Non-pigmented ciliary epithelial cell (primary cell): ENCODE measurements at places on chromosomes 1 and 21.

DNA sequence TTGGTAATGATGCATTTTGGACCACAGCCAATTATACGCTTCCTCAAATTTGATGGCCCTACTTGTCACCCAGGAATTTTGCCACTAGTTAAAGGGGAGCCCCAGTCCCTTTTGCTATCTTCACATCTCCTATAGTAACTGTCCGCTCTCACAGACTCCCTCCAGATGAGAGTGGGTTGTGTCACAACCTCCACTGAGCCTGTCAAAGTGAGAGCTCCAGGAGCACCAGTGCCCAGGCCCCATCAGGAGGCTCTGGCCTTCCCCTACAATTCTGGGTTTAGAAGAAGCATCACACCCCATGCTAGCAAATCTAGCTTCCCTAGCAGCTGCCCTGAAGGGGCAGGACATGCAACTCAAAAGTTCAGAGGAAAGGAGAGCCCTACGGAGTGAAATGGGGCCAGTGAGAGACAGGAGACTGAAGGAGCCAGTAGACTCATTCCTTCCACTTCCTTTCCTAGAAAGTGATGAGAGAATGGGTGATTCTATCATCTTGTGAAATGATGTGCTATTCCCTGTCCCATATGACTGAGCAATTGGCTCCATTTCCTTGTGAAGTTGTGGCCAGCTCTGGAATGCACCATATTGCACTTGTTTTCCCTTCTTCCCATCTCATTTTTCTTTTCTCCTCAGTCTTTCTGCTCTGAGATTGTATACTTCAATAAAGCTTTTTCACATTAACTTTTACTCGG, 541.3 kb downstream of the DPYD start:
- no peak for DNase-seq

GRCh38 chr1:198157847-198158725, 1.3 kb downstream of the NEK7 start:
- no peak for DNase-seq

DNA sequence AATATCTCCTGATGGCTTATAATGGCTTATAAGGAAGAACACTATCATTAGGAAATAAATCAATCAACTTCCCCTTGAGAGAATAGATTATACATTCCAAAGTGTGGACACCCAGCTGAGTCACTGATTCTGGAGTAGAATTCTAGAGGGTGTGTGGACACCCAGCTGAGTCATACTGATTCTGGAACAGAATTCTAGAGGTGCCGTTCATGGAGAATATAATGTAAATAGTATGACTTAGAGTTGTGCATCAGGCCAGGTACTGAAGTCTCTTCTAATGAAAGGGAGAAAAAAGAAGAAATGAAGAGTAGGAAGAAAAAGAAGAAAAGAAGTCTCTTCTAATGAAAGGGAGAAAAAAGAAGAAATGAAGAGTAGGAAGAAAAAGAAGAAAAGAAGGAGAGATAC, 2.4 kb upstream of the USP33 start:
- DNase-seq: peak; percentile 47

GRCh38 chr1:159007726-159008125, 2.0 kb upstream of the IFI16 start:
- no peak for DNase-seq

DNA sequence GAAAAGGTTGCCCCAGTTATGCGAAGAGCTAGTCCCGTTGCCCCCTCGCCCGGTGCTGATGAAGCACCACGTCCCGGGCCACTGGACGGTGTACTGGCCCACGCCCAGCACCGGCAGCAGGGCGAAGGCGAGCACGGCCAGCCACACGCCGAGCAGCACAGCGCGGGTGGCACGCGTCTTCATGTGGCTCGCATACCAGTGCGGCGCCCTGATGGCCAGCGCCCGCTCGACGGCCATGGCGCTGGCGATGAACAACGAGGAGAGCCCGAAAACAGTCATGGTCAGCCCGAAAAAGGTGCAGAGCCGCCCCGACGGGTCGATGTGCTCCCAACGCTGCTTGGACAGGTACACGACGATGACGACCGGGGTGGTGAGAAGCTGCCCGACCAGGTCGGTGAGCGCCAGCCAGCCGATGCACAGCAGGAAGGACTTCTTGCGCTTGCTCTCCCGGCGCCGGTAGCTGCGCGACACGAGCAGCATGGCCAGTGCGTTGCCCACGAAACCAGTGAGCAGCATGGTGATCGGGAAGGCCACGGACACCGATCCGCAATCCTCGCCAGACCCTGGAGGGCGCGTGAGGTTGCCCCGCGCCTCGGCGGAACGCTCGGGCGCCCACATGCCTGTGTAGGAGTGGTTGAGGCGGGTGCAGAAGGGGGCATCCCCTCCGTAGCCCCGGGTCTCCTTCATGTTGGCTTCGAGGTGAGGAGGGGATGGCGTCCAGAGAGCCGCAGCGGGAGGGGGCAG, 553 bp downstream of the PTGER3 start:
- DNase-seq: no peak

- no peak for DNase-seq
Observed at GRCh38 chr1:54952950-54953718, 27.3 kb upstream of the TMEM61 start.

DNA sequence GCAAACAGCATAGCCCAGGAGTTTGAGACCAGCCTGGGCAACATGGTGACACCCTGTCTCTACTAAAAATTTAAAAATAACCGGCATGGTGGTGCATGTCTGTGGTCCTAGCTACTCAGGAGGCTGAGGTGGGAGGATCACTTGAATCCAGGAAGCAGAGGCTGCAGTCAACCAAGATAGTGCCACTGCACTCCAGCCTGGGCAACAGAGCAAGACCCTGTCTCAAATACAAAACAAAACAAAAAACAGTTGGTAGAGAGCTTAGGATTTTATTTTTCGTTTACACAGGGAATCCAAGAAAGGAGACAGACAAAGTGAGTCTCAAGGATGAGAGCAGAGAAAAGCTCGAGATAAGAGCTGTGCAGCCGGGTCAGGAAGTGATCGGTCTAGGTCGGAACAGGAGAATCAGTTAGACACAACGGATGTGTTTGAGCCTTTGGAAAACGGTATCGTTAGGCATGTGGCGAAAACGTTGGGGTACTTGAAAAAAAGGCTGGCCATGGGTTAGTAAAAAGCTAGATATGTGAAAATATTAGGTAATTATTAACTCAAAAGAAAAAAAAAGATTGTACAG, 1.7 kb upstream of the MIB2 start:
- DNase-seq: no peak

- peak; percentile 15 for DNase-seq
Observed at GRCh38 chr1:17606826-17607440, 67.4 kb downstream of the ARHGEF10L start.
